ENCODE measurements at places on chromosomes 16 and 17.
A peak's percentile ranks its signal among the peaks of the same experiment; 100 is the strongest.

DNA sequence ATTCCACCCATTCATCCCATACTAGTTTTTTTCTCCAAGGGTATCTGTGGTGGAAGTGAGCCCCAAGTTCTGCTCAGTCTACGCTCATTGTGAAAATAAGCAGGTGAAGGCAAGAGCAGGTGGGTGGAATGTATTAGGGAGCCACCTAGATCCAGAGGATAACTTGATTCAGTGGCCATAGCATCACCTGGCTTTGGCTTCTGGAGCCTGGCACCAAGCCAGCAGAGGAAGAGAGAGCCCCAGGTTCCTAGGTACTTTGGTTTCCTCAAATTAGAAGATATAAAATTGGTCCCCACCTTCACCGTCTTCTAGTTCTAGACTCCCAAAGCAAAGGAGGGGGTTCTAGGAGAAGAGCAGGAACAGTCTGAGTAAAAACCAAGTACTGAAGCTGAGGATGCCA is 4.1 kb downstream of the FXR2 start:
- DNase-seq, result no peak

- DNase-seq, result no peak
Measured at GRCh38 chr16:878886-879285, 78.4 kb upstream of the GNG13 start.

GRCh38 chr17:30414486-30414885 is 35.8 kb downstream of the CPD start:
- DNase-seq, result no peak

GRCh38 chr16:2339521-2340484 is 725 bp downstream of the ABCA3 start:
- DNase-seq, result no peak

GRCh38 chr17:71107136-71107535 is 937.8 kb downstream of the KCNJ2 start:
- DNase-seq, result no peak

- DNase-seq, result no peak
Measured at GRCh38 chr16:70695331-70696070, 9.6 kb upstream of the MTSS2 start.

DNA sequence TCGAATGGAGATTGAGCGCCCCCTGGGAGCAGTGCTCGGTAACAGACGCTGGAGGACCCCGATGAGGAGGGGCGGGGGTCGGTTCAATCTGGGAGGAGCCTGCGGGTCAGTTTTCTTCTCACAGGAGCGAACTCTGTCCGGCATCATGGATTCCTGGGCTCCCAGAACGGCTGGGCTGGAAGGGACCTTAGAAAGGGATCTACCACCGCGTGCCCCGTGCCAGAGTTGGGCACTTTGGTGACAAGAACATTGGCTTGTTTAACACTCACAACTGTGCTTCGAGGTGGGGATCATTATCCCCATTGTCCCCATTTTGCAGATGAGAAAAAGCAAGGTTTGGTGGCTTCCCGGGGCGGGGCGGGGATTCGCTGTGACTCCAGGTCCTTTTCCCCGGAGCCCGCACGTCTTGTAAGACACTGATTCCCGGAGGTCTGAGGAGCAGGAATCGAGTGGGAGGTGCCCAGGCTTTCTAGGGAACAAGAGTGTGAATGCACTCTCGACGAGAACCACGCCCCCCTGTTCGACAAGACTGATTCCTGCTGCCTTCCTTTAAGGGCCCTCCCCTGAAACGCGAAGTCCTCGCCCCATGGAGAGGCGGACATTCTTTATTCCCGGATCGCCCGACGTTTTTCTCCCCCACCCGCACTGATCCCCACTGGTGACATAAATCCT is 1.5 kb upstream of the FBXL19 start:
- DNase-seq, result peak; percentile 45

DNA sequence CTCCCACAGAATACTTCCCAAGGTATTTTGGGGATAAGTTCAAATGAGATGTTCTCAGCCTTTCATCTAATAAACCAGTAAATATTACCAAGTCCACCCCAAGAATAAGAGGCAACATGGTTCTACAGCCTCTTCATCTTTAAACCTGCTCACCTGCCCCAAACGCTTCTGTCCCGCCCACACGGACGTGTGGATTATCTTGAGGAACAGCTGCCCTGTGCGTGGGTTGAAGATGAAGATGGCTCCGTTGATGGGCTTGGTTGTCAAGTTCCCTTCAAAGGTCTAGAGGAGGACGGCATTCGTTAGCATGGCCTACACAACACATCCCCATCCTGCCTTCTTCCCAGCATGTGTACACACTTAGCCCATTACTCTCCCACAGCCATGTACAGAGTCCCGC is 8.4 kb upstream of the RILP start:
- no peak for DNase-seq

DNA sequence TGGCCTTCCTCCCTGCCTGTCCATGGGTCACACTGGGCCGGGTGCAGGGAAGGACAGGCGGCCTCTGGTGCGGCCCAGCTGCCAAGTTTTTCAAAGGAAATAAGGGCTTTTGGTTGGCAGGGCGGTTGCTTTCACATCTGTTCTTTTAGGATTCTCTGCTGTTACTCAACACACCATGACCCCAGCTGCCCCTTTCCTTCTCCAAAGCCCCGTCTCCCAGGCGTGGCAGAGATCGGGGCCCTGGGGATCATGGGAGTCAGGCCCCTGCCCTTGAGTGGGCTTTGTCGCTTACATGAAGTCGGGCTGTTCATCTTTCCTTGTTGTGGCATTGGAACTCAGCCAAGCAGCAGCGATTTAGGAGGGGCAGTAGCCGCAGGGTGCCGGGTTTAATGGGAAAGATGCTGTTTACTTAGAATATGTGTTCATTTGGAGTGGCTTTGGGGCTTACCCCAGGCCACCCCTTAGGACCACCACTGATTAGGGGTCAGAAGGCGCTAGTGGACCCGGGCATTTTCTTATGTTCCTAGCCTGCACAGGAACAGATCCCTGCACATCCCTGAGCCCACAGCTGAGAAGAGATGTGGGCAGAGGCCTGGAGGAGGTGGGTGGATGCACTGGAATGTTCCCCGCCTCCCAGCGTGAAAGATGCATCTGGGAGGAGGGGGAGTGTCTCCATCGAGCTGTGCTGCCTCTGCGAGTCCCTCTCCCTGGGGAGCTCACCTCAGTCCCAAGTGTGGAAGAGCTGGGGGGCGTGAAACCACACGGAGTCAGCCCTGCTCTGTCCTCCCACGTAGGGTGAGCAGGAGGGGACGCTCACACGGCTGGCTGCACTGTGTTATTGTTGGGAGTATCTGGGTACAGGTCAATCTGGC is 6.8 kb upstream of the ADCY7 start:
- DNase-seq, result no peak

GRCh38 chr16:12612598-12613101 is 191.0 kb downstream of the CPPED1 start:
- DNase-seq, result no peak

DNA sequence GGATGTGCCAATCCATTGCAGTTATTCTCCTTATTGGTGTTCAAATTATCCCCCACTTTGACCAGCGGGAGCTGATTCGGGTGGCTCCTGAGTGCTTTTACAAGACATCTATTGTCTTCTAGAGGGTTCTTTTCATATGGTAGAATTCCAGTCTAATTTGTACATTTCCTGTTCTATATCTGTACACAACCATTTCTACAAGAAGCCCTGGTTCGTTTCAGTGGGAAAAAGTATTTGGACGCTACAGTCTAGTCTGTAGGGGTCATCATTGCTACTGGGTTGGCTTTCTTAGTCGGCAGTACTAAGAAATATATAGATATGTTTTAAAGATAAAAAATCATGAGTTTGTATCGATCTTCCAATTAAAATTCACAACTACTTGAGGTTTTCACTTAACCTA is 262.6 kb downstream of the MAP2K6 start:
- DNase-seq, result no peak

GRCh38 chr17:68693466-68693865 is 92.3 kb upstream of the FAM20A start:
- DNase-seq, result no peak

Data from AG04449 (cell line).